Activated naive CD4-positive, alpha-beta T cell (primary cell): ENCODE measurements at places on chromosomes 7 and 10.

- DNase-seq, result no peak
Measured at GRCh38 chr10:71995887-71996575, 31.8 kb downstream of the CHST3 start.

DNA sequence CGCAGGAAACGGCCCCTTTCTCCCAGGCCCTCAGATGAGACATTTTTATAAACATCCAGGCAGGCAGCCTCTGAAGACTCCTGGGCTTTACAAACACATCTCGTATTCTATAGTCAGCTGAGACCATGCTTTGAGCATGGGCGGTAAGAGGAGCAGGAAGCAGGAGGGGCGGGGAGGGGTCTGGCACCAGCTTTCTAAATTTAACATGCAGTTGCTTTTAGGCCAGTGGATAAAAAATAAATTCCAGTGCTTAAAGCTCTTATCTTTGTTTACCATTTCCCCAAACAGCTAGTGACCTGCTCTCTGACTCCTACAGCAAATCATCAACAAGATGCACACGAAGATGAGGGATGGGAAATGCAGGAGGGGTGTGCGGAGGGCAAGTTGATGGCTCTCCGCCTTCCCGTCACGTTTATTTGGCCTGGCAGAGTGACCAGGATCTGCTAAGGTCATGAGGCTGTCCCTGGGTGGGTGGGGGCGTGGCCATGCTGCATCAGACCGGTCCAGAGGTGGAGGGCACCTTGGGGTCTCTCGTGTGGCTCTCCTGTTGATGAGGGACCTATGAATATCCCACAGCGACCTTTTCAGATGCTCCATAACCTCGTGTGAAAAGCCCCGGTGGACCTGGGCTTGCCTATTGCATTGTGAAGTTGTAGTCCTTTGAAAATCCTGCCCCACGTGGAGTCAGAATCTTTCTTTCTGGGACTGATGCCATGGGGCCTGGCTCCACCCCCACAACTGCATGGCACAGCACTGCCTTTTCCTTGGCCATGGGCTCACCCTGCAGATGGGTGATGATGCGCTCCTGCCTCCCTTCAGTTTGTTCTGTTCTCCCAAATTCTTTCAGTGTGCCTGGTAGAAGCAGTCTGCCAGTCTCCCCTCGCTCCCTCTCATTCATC, 67.5 kb downstream of the PARP12 start:
- no peak for DNase-seq

DNA sequence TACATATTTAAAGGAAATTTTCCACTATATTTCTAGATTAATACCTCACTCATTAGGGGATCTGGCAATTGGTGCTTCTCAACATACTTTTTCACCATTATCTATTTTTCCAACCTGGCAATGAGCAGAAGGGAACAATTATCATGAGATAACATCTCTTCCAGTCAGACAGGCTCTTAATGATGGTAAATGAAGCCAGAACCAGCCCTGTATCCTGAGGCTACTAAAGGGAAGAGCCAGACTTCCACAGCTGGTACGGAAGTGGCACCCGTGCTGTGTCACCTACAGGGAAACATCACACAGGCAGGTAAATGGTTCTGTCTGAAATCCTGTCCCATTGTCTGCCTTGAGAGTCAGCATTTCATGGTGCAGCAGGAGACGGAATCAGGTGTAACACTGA, 75.9 kb downstream of the ELMO1 start:
- DNase-seq, result no peak

GRCh38 chr7:141562036-141562435, 10.8 kb downstream of the AGK start:
- DNase-seq, result no peak

DNA sequence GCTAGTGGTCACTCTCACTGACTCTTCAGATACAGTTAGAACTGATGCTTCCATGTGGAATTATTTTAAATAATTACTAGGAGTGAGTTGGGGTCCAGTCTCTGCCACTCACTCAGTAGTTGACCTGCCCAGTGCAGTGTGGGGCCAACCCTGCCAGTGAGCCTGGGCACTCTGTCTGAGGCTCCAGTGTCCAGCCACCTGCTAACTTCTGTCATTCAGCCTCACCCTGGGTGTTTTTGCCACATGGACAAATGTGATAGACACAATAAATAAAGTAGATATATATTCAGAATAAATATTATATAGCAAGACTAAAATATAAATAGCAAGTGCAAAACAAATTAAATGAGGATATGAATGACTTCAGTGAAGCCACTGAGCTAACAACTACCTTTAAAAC, 7.2 kb downstream of the INSYN2A start:
- DNase-seq, result no peak

DNA sequence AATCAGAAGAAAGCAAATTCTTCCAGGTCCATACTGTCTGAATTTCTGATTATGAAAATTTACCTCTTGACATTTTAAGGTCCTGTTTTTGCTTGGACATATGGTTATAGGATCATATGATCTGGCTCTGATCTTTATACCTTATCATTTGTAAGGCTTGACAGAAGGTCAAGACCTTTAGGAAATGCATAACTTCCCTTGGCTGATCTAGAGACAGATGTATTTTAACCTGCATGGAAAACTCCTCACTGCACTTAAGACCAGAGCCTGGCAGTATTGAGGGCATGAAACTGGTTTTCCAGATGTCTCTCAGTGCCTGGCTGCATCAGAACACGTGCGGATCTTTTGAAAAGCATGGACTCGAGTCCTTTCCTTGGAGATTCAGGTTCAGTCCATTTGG, 55.9 kb downstream of the TRRAP start:
- DNase-seq, result no peak

DNA sequence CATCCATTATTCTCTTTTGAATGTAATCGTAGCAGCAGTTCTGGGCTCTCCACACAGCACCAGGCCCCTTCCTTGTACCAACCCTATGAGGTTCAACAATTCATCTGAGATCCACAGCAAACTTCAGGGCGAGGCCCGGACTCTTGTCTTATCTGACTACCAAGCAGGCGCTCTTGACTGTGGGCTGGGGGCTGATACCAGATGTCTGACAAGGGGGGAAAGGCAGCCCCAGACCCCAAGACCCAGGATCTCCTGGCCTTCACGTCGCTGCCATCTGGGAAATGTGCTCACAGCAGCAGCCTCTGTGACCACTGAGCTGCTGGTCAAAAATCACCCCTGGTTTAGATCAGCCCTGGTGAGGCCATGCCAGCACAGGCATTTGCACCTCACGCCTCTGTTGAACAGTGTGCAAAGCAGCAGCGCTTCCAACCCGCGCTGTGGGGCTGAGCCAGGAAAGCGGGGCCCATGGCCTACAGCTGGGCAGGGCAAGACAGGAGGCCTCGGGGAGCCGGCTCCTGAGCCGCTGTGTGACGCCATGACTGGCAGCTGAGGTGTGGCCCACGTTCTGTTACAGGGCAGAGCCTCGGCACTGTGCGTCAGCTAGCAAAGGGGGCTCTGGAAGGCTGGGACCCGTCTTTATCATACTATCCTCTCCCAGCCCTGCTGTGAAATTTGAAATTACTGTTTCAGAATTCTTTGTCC, 143.9 kb downstream of the PAXIP1 start:
- DNase-seq, result no peak

- no peak for DNase-seq
Measured at GRCh38 chr7:9091282-9091681, 657.9 kb downstream of the NXPH1 start.

DNA sequence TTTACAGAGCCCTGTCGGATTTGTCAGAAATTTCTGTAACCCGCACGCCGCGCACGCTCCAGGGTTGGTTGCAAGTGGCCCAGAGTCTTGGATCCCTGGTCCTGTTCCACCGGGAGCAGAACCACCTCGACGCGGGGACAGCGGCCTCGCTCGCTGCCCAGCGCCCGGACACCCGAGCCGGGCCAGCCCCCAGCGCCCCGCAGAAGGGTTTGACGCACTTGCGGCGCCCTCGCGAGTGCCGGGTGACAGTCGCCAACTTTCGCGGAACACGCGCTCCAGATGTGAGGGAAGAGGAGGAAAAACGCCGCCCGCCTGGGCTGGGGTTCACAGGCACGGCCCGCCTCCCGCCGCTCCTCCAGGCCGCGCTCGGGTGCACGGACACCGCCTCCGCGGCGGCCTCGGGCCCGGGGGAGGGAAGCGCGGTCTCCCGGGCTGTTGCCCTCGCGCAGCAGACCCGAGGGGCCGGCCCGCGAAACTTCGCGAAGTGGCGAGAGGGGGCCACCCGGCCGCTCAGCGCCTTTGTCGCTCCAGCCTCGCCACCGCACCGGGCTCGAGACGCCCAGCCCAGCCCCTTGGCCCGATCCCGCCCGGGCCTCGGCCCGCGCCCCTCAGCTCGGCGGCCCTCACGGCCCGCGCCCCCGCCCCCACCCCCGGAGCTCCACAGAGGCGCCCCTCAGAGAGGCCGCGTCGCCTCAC, 514 bp downstream of the RNF216 start:
- no peak for DNase-seq

- no peak for DNase-seq
Measured at GRCh38 chr7:36602934-36603887, 121.1 kb downstream of the AOAH start.

DNA sequence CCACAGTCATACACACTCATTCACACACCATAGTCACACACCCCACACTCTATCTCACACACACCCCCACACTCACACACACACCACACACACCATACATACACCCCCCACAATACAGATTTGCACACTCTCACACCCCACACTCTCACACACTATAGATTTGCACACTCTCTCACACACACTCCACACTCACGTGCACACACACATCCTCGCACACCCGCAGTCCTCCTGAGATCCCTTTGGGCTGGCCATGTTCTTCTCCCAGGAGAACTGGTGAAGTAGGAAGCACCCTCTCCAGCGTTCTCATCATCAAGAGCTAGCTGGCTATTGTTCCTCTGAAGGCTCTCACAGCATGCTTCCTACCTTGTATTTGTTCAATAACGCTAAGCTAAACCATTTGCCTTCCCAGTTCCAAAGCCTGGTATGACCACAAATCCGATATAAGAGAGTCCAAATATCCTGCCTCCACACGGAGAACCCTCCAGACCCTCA, 86.2 kb downstream of the HECW1 start:
- no peak for DNase-seq

GRCh38 chr10:132428486-132428995, 31.5 kb downstream of the PWWP2B start:
- no peak for DNase-seq

- no peak for DNase-seq
Measured at GRCh38 chr7:76238326-76238725, 36.6 kb downstream of the SRRM3 start.

DNA sequence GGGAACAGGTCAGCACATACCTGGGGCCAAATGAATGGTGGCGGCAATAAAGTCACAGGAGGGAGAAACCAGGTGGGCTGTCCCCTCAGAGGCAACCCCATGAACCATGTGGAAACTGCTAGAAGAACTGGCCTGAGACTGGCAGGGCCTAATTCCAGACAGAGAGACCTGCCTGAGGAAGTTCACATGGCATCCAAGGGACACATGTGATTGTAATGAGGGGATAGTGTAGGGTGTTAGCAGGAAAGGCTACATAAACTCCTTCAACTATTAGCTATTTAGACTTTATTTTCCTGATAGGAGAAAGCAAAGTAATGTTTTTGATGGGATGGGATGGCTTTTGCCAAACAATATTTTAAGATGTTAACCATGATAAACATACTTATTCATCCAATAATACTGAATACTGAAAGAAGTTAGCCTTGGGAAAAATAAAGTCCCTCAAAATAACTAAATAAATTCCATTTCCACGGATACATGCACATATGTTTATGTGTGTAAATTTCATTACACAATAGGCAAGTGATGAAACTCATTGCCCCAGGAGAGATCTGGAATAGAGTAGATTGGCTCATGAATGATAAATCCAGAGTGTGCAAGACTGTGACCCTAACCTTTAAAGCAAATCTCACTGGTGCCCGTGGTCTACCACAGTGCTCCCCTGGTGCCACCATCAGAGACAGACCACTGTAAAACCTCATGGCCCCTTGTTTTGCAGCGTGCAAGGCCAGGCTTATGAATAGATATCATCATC, 137.0 kb downstream of the NRF1 start:
- DNase-seq, result no peak
